Fibroblast of lung (primary cell): ENCODE measurements at places on chromosomes 3 and 15. TPM values are rescaled to one million over a fixed set of nuclear protein-coding genes. Genes with fewer than 3 reads are reported as not detected.

DNA sequence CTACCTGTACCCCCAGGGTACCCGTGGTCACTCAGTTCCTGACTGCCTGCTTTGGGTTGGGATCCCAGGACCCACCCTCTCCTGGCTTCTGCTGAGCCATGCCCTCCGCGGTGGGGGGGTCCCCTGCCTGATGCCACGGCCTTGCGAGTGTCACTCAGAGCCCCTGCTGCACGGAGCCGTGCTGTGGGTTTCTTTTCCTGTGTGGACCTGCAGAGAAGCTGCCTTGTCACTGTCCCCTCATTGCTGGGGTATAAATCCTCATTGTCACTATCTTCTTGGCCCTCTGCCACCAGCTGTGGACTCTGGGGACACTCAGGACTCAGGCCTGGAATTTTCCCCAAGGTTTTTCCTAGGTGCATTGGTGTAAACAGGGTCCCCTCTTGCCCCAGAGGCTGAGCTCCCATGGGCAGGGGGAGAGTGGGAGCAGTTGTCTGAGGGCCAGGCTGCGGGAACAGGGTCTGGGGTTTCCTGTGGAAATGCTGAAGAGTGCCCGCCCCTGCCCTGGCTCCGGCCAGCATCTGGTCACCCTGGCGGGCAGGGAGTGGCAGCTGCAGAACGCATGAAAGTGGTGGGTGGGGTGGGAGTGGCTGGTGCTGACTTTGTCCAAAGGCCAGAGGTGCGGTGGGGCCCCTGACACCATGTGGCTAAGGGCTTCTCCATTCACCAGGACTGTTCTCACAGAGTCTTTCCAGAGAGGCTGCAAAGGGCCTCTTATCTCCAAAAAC is 191.7 kb downstream of the GOLGA6L6 start:
- H3K36me3 ChIP-seq: no peaks in the 10 kb centered on the region
- no peak overlapping the region for H3K27ac ChIP-seq
- no peaks in the 10 kb centered on the region for H3K4me1 ChIP-seq
- no peak overlapping the region for H3K4me3 ChIP-seq

DNA sequence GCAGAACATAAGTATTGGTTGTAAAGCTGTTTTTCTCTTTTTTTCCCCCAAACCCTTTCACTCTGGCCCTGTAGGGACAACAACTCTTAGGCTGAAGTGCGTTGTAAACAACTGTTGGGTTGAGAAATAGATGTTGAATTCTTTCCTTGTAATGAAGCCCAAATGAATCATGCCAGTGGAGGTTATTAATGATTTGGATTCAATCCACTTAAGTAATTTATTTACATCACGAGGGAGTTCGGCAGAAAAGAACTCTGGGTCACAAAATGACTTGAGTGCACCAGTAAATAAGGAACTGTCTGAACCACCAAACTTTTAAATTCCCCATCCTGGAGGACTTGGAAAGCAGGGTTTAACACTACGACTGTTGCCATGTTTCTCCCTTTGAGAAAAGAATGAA is 218.9 kb downstream of the PDZRN3 start:
- H3K4me3 ChIP-seq: peak overlapping the region; percentile 14
- H3K27ac ChIP-seq: no peak overlapping the region
- peaks cover 5% of the 10 kb centered on the region for H3K4me1 ChIP-seq

GRCh38 chr3:76841747-76842146 is 198.2 kb upstream of the ROBO2 start:
- H3K36me3 ChIP-seq: no peaks in the 10 kb centered on the region
- DNase-seq: no peak
- H3K27ac ChIP-seq: no peak overlapping the region

The SYNPR gene
- total RNA-seq: not detected in 2 replicates
